Renal pelvis (tissue), 12 donors: ENCODE measurements at places on chromosomes 6 and 20. TPM values are rescaled to one million over a fixed set of nuclear protein-coding genes. Genes with fewer than 3 reads are reported as not detected.

- no peak for DNase-seq
Measured at GRCh38 chr6:21078497-21078896, 515.1 kb upstream of the SOX4 start.

TNFRSF6B gene
- 2.8 TPM for polyA plus RNA-seq

DNA sequence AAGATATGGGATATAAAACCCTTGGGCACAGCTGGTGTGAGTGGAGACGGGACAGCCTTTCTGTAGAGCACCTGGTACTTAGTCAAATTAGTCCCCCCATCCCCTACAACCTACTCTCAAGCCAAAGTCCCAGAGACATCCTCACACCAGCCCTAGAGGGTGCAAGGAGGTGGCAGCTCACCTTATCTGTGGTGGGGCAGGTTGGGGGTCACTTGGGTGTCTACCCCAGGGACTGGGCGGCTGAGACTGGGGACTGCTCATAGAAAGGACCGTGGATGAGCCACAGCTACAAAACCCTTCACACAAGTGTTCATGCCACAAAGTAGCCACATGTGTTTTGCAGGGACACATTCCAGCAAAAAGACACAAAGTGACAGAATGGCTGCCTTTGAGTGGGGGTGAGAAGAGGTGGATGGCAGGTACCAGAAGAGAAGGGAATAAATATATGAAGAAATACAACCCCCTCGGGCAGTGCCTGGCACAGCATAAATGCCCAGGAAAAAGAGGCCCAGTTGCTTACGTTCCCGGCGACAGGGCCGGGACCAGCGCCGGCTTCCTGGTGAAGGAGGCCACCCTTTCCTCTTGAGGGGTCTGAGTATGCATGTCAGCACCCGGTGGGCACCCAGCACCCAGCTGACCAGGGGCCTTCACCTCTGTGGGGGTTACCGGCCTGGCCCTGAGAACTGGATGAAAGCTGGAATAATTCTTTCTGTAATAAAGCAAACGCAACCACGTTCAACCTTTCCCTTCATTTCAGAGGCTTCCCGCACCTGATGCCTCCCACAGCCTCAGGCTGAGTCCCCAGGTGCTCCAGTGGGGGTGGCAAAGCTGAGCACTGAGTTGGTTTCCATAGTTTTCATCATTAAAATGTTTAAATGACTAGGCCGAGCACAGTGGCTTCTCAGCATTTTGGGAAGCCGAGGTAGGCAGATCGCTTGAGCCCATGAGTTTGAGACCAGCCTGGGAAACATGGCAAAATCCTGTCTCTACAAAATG is 14.4 kb upstream of the CEBPB start:
- no peak for DNase-seq

CLVS2 gene
- 0.24 TPM for polyA plus RNA-seq

GRCh38 chr6:134734312-134734869 is 215.5 kb downstream of the ALDH8A1 start:
- no peak for DNase-seq

F13A1 gene
- polyA plus RNA-seq = 17.0 TPM

NKX2-2 gene
- polyA plus RNA-seq = not detected

DNA sequence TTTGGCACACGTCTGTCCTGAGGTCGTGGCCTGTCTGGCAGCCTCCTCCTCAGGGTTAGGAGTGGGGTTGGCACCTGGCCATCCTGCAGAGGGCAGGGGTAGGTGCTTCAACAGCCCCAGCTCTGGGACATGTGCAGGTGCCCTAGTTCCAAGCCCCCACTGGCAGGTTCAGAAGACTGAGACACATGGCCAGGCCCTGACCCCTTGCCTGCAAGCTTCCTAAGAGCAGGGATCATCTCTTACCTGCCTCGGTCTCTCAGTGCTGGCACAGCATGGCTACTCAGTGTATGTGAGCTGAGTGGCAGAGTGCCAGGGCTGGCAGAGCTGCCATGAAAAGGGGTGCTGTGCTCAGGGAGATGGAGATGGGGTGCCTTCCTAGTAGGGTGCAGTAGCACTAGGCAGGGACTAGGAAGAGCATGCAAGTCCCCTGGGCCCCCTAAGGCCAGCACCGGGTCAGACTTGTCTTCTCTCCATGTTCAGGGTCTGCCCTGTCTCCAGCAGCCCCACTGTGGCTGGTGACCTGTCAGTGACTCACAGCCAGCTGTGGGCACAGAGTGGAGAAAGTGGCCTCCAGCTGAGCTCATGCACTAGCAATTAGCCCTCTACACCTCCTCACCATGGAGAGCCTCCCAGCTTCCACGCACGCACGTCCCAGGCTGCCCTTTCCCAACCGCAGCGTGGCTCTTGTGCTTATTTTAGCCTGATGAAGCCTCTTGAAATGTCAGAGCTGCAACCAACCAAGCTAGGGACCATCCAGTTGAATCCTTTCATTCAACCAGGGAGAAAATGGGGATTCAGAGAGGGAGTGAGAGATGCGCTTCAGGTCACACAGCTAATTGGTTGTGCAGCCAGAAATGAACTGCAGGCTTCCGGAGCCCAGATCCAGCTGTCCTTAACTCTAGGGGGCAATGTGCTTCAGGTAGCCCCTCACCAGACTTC is 116.6 kb downstream of the MRPL14 start:
- DNase-seq = no peak

GRCh38 chr20:9515214-9515585 is 810 bp downstream of the LAMP5 start:
- DNase-seq = no peak

DNA sequence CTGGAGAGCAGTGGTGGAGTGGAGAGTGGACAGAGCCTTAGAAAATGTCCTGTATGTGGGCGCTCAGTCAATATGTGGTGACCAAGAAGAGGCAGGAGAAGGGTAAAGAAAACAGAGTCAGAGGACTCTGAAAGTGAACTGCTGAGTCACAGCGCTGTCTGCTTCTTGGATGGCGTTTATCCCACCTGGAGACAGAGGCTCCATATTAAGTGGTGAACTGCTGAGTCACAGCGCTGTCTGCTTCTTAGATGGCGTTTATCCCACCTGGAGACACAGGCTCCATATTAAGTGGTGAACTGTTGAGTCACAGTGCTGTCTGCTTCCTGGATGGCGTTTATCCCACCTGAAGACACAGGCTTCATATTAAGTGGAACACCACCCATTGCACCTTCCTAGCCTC is 119.3 kb upstream of the RALGAPA2 start:
- no peak for DNase-seq

DNA sequence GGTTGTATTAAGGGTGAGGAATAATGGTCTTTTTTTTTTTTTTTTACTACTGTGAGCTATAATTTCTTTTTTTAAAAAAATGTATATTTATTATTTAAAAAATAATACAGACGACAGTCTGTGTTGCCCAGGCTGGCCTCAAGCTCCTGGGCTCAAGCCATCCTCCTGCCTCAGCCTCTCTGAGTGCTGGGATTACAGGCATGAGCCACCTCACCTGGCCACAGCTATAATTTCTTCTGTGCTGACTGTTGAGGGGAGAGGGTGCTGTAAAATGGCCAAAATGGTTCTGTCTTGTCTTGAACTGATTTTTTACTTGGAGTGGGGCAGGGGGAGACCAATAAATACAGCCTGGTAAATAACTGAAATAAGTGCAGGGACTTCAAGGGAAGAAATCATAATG is 3.6 kb downstream of the SRSF3 start:
- no peak for DNase-seq

DNA sequence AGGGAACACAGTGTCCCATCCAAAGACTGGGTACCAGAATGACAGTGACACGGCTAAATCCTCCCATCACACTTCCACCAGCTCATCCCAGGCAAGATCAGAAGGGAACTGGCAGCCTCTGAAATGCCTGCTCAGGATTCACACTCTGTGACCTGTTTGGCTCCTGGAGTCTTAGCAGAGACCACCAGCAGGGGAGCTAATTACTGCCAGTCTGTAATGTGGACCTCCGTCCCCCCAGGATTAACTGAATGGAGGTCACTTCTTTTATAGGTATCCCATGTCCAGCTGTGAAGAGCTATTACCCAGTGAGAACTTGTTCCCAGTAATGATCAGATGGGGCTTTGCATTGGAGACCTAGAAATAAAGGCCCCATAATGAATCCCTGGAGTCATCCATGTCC is 45.2 kb downstream of the DEFB114 start:
- DNase-seq = no peak

DNA sequence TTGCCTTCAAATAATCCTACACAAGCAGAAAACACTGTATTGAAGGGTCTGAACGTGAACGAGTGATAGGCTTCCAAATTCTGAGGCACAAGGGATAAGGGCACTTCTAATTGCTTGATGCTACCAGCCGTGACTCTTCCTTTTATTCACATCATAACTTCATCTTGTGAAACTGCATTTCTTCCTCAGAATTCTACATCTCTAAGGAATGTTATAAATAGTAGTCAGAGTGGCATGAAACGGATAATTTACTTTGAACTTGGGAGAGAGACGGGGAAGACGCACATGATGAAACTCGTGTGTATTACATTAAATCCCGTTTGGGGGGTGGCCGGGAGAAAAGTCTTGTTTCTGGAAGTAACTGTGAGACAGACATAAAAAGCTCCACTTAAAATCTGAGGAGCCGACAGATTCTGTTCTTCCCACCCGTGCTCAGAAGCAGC is 754 bp downstream of the HDDC2 start:
- peak; percentile 27 for DNase-seq

PRSS35 gene
- polyA plus RNA-seq = 28.7 TPM

DNA sequence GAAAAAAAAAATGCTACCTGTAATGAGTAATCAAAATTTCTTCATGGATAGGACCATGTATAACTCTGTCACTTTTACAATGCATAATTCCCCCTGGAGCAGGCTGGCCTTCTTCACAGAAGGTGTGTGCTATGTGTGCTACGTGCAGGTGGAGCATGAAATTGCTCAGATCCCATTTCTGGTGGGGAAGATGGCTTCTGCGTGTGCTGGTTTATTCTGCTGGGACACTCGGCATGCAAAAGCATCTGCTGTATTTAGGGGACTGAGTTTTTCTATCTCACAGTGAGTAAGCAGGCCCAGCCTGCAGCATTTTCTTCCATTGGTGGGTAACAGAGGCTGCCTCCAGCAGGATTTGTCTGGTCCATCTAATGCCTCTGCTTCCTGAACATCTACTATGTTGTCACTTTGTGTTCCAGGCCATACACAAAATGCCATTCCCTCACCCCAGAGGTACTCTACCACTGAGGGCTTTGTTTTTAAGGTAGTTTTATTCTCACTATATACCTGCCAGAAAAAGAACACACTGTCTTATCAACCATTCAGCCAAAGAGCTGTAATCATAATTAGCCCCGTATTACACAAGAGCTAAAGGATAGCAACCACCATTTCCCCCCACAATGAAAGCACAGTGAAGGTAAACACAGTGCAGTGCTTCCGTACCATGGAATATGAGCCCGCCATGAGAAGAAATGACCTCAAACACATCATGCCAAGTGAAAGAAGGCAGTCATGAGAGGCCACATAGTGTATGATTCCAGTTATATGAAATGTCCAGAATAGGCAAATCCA is 62.4 kb downstream of the SYNDIG1 start:
- no peak for DNase-seq

DNA sequence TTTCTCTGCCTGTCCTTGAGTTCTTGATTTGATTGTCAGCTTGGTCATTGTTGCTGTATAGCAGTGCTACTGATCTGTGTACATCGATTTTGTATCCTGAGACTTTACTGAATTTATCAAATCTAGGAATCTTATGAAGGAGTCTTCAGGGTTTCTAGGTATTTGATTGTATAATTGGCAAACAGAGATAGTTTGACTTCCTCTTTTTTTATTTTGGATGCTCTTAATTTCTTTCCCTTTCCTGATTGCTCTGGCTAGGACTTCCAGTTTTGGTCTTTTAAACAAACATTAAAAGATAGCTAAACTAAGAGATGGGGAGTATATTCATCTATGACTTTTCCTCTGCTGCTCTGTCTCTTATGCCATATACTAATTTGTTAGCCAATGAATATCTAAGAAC is 62.4 kb downstream of the NCOA7 start:
- no peak for DNase-seq

- DNase-seq = peak; percentile 49
Measured at GRCh38 chr6:19719691-19720128, 117.5 kb upstream of the ID4 start.

- DNase-seq = no peak
Measured at GRCh38 chr6:88062376-88062775, 14.7 kb downstream of the SPACA1 start.
